ENCODE measurements at places on chromosomes 7 and 10.

GRCh38 chr10:103917302-103918052 is 507 bp downstream of the STN1 start:
- H3K4me1 ChIP-seq = peaks cover 20% of the 10 kb centered on the region
- peak overlapping the region; percentile 90 for H3K4me3 ChIP-seq
- no peaks in the 10 kb centered on the region for H3K27me3 ChIP-seq

DNA sequence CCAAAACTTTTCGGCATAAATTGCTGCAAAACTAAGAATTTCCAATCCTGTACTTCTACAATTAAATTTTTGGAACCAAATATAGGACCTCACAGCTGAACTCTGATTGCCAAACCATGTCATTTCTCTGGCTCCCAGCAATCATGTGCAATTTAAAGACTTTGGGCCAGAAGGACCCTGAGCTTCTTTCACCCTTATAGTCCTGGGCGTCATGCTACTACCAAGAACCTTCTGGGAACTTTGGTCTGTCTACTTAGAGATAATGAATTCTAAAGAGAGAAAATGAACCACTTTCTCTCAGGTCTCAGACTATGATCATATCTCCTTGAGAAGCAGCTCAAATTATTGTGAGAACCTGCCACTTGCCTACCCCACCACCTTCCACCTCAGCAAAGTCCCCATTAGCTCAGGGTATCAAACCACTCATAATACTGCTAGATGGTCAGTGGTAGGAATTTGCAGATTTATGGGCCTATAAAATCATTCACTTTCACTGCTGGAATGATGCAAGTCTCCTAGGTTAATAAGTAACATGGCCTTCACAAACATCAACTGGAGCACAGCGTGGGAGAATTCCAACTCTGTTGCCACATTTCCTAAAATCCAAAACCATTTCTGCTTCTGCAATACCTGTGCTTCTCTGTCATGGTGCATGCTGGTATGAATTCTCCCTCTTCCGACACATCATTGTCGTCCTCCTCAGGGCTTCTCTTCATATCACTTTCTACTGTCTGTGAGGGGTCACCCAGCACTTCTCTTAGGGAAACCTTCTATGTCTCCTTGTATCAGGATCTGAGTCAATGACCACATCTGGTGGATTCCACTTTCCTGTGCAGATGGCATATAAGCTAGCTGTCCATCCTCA is 6.6 kb upstream of the WDR91 start:
- no peak for DNase-seq
- H3K4me1 ChIP-seq = peaks cover 34% of the 10 kb centered on the region
- no peaks in the 10 kb centered on the region for H3K27me3 ChIP-seq
- no peak overlapping the region for H3K27ac ChIP-seq
- peaks cover 9% of the 10 kb centered on the region for H3K36me3 ChIP-seq

DNA sequence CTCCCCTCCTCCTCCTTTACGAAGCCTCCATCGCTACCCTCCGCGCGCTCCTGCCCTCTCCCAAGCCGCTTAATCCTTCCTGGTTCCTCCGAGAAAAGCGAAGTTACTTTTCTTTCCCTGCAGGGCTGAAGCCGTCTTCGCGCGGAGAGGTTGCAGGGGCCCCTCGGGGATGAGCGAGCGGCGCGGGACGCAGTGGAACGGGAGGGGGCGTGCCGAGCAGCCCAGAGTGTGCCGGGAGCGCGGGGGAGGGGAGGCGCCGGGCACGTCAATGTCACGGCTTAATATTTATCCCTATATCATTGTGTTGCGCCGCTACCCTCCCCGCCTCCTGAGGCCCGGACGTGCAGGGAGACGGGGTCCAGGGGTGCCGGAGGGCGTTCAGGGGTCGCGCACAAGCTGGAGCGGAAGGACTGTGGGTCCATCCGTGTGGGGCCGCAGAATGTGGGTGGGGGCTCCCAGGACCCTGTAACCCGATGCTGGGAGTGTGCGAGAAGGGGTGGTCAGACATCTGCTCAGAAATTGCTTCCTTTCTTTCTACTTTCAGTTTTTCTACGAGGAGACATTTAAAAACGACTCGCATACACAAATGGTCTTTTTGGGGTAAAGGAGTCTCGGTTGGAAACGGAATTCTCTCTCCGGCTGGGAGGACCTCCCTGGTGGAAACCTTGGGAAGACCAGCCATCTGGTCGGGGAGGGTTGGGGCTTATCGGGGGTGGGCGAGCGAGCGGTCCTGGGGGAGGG is 2.4 kb downstream of the CDK6 start:
- H3K36me3 ChIP-seq = no peaks in the 10 kb centered on the region
- peak overlapping the region; percentile 94 for H3K4me3 ChIP-seq
- H3K27me3 ChIP-seq = peaks cover 24% of the 10 kb centered on the region
- DNase-seq = peak; percentile 66
- peak overlapping the region; percentile 85 for H3K27ac ChIP-seq

- no peak overlapping the region for H3K27ac ChIP-seq
- H3K4me3 ChIP-seq = no peak overlapping the region
- H3K4me1 ChIP-seq = peaks cover 11% of the 10 kb centered on the region
- peaks cover 17% of the 10 kb centered on the region for H3K27me3 ChIP-seq
Measured at GRCh38 chr10:71957546-71958275, 6.5 kb upstream of the CHST3 start.

GRCh38 chr10:14910953-14911352 is 32.3 kb downstream of the SUV39H2 start:
- no peak for DNase-seq
- peaks cover 94% of the 10 kb centered on the region for H3K36me3 ChIP-seq
- no peaks in the 10 kb centered on the region for H3K27me3 ChIP-seq
- H3K4me1 ChIP-seq = peaks cover 2% of the 10 kb centered on the region

DNA sequence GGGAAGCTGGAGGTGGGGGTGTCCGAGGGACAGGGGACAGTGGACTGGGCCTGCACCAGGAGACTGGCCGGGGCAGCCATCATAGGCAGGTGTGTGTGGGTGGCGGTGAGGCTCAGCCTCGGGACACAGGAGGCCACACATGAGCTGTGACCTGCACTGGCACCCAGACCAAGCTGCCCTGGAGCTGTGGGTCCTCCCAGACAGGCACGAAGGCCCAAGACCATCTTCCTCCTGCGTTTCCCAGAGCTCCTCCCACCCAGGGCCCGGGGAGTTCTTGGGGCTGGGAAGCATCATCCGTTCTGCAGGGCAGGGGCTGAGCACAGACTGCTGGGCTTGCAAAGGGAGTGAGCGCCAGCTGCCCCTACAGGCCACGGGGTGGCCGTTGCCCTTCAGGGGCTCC is 87.4 kb downstream of the PDGFA start:
- H3K27ac ChIP-seq = no peak overlapping the region
- H3K4me1 ChIP-seq = peaks cover 18% of the 10 kb centered on the region
- no peaks in the 10 kb centered on the region for H3K27me3 ChIP-seq
- no peak for DNase-seq

GRCh38 chr10:119138346-119139306 is 26.9 kb downstream of the SFXN4 start:
- H3K27me3 ChIP-seq = no peaks in the 10 kb centered on the region
- no peak overlapping the region for H3K4me3 ChIP-seq
- DNase-seq = no peak
- H3K36me3 ChIP-seq = peaks cover 11% of the 10 kb centered on the region
- no peaks in the 10 kb centered on the region for H3K4me1 ChIP-seq
- 0 out of 2 replicates have a peak overlapping the region, but pooled peaks have one; percentile 37 for H3K27ac ChIP-seq

- peak overlapping the region; percentile 86 for H3K27ac ChIP-seq
- peaks cover 21% of the 10 kb centered on the region for H3K36me3 ChIP-seq
- DNase-seq = peak; percentile 47
- H3K4me3 ChIP-seq = peak overlapping the region; percentile 95
- peaks cover 34% of the 10 kb centered on the region for H3K4me1 ChIP-seq
- H3K27me3 ChIP-seq = no peaks in the 10 kb centered on the region
Measured at GRCh38 chr10:86520871-86521677, 518 bp downstream of the WAPL start.

DNA sequence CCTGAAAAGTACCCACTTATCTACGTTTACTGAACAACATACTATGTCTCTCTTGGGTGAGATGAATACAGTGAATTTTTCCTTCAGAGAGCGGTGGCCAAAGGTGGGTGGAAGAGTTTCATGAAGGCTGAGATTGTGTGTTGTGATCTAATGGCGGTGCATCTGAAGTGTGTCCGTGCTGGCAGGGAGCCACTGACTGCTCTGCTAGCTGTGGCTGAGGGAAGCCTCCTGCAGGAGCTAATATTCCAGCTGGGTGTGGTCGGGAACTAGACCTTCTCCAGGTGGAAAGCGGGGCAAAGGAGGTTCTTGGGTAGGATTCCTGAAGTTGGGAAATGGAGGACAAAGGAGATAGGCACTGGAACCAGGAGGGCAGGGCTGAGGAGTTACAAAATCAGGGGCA is 69.2 kb upstream of the GRB10 start:
- H3K4me3 ChIP-seq = no peak overlapping the region
- peaks cover 8% of the 10 kb centered on the region for H3K27me3 ChIP-seq
- no peak for DNase-seq
- H3K4me1 ChIP-seq = no peaks in the 10 kb centered on the region
- no peaks in the 10 kb centered on the region for H3K36me3 ChIP-seq

Measured in WTC11 (cell line).